Activated naive CD8-positive, alpha-beta T cell treated with anti-CD3 and anti-CD28 coated beads, Interleukin-2, amount 50 U/mL, for 24 hours (primary cell): ENCODE measurements at places on chromosomes 3 and 15.

GRCh38 chr3:23726811-23727548 lies 78.8 kb upstream of the UBE2E1 start:
- no peak for DNase-seq

DNA sequence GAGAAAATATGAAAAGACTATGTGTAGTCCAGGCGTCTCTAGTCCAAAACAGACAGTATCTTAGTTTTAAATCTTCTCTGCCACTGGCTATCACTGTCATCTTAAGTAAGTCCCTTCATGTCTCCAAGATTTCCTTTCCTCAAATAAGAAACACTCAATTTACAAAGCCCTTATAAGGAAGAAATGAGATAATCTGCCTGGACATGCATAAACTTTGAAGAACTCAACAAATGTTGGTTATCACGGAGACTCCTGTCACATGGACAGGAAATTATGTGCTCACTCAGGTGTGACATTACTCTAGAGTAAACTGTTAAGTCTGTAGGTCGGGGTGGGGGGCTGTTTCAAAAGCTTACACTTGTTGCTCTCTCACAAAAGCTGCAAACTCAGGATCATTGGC lies 91.9 kb downstream of the IMPG2 start:
- DNase-seq = no peak

DNA sequence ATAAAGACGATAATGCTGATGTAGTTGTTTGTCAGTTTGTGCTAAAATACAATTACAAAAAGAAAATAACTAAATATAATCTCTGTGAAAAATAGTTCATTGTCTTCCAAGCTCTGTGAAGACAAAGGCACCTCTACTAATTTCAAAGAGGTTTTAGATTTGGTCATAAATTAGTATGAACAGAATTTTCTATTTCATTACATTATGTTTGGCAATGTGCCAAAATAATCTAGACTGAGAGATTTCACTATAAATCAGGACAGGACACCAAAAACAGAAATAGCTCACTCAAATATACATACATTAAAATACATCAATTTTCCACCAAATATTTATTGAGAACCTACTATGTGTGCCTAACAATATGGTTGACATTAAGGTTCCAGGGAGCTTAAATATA lies 264.9 kb upstream of the CCDC54 start:
- no peak for DNase-seq

- DNase-seq = no peak
Measured at GRCh38 chr3:127065561-127066290, 82.8 kb downstream of the PLXNA1 start.

DNA sequence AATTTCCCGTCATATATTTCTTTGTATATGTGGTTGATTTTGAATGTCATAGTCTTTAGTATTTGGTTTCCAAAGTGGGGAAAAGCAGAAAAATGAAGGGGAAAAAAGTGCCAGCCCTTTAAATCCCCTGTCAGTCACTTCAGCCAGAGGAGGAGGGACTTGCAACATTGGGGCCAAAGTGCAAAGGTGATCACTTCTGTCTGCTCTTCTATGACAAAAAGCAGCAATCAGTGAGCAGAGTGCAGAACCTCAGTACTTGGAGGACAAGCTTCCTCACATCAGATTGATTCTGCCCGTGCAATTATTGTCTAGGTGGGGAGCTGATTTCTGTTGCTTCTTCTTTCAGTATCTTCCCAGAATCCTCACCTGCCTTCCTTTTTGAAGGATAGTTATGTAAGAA lies 60.0 kb downstream of the STT3B start:
- no peak for DNase-seq

DNA sequence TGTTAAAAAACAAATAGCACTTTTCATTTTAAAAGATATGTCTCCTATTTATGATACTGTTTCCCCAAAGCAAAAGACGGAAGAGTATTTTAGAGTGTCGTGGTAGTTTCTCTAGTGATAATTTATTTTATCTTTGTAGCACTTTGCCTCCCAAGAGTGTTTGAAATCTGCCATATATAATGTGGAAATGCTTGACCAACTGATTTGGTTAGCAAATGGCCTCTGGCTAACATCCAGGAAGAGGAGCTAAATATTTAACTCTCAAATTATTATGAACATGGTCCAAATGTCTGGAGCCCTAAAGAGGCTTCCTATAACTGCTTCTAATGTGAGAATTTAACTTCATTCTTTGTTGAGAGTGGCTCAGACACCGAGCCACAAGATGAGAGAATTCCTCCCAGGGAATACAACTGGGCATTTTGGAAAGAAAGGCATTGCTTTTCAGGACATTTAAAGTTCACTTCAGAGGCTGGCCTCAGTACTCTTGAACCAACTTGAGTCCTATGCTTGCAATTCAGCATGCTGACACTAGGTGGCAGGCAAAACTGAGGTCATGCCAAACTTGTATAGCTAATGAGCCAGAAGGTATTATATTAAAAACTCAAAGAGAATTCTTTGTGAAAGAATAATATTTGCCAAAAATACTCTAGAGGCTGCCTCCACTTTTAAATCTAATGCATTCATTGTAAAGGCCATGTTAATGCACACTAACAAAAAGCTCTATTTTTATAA lies 104.5 kb downstream of the RARB start:
- peak; percentile 44 for DNase-seq

DNA sequence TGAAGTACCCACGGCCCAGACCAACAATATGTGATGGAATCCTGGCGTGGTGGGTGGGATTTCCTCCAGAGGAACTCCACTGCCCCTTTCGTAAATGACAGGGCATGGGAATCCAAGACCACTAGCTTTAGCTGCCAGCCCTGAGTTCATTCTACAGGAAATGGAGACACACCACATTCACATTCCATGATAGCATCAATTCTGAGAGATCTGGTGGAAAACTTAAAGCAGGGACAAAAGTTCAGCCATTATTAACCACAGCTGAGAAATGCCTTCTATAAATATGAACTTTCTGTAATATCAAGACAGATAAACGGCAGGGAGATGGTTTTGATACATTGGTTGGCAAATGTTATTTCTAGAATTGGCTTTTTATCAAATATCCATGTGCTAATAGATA lies 98.2 kb downstream of the FBN1 start:
- DNase-seq = no peak

DNA sequence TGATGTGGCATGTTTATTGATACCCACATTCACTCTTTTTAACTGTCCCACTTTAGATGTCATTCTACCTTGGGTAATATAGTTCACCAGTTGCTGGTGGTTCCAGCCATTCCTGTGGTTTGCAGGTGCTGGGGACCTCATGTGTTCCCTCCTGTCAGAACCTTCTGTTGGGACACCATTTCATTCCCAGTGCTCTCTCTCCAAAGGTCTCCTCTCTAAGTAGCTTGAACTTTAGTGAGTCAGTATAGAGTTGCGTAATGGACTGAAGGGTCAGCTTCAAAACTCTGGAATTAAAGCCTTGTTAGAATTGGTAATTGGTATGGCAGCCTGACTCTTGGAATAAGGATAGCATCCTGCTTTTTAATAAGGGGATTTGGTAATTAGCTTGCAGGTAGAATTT lies 108.5 kb downstream of the PLCL2 start:
- DNase-seq = no peak

- no peak for DNase-seq
Measured at GRCh38 chr15:45855907-45856579, 221.2 kb downstream of the SQOR start.

DNA sequence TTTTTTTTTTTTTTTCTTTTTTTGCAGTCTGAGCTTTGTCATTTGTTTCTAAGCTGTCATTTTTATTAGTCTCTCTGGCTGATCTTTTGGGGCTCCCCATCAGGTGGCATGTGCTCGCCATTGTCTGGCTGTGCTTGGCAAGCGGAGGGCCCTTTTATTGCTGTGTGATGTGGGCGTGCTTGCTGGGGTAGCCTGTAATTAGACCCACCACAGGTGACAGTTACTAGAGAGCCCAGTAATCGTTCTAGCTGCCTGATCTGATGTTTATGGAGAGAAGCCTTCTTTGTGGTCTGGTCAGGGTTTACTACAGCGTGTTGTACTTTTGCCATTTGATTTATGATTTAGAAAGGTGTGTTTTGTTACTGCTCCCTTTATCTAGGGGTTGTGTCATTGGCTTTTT lies 179.9 kb downstream of the MCTP2 start:
- DNase-seq = no peak

DNA sequence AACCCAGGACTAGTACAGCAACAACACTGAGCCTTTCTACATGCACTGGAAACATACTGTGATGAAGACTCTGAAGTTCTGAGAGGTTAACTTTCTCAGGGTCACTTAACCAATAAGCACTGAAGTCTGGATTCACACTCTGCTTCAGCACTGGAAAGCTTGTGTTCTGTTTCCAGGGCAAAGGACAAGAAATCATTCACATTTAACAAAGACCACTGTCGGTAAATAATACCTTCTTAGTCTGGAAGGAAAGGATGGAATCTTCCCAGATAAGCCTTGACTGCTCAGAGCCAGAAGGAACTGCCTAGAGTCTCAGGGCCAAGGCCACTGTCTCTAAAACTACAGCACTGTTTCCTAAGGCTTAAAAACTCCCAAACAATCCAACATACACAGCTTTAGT lies 4.3 kb upstream of the GLYCTK start:
- no peak for DNase-seq

GRCh38 chr15:41838400-41838897 lies at the start of gene PLA2G4B:
PLA2G4B (plus strand) TSS chr15:41838847; CDS start chr15:41838914, 67 bp downstream.
- DNase-seq = no peak

DNA sequence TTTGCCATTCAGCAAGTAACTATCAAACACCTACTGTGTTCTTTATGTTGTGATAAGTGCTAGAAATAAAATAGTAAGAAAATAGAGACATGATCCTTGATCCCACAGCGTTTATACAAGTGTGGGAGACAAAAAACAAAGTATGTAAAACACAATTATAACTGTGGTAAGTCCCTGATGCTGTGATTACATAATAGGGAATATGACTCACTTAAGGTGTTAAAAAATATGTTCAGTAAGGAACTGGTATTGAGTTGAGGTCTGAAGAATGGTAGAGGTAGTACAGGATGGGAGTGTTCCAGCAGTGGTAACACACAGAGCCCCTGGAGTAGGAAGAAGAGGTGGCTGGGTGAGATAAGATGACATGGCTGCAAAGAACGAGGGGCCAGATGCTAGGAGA lies 132.1 kb upstream of the TMC3 start:
- no peak for DNase-seq

DNA sequence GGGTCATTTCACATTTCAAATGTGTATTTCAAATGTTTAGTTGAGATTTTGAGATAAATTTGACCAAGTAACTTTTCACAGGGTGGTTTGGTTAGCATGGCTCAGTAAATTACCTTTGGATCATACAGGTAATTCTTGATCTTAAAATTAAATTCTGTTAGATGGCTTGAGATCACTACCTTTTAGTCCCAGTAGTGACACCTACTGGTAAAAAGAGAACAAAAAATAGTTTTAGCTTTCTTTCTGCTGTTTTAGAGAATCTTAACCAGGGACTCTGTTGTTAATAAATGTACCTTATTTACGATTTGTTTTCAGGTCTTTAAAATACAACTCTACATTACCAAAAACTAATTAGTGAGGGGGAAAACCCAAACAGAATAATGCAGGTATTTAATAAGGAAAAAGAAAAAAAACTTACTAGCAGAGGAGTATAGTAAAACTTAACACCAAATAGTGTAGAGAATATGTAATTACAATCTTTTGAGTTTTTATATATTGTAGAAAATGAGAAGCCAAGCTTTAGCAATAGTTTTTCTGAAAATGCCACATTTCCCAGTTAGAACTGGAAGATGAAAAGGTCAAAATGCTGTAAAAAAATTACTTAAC lies 620.3 kb upstream of the AGTR1 start:
- no peak for DNase-seq

- no peak for DNase-seq
Measured at GRCh38 chr15:49815526-49815925, 194.7 kb downstream of the DTWD1 start.

DNA sequence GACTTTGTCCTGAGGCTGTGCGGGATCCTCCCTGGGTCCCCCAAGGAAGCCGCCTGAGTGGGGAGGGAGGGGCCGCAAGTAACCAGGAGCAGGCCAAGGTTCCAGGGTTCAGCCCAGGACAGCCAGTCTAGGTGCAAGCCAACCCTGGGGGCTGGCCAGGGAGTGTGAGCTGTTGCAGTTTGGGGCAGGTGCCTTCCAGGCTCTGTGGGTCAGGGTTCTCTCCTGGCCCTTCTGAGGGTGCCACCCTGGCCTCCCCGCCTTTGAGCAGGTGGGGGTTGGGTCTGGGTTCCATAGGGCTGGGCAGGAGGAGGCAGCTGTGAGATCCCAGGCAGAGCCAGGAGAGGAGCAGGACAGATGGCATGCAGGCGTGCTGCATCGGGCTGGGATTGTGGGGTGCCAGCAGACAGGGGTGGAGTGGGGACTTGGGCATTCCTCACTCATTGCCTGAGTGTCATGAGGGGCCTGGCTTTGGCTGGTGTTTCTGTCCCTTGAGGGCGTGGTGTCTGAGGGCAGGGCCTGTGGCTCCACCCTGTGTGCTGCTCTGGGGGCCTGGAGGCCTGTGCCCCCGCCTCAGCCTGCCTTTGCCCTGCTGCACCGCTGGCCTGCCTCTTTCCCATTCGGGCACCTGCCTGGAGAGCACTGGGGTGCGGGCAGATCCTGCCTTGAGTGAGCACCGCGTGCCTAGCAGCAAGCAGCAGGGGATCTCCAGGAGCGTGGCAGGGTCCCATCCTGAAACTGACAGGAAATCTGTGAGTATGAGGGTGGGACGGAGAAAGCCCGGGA lies 18.4 kb downstream of the KLF13 start:
- DNase-seq = peak; percentile 70

DNA sequence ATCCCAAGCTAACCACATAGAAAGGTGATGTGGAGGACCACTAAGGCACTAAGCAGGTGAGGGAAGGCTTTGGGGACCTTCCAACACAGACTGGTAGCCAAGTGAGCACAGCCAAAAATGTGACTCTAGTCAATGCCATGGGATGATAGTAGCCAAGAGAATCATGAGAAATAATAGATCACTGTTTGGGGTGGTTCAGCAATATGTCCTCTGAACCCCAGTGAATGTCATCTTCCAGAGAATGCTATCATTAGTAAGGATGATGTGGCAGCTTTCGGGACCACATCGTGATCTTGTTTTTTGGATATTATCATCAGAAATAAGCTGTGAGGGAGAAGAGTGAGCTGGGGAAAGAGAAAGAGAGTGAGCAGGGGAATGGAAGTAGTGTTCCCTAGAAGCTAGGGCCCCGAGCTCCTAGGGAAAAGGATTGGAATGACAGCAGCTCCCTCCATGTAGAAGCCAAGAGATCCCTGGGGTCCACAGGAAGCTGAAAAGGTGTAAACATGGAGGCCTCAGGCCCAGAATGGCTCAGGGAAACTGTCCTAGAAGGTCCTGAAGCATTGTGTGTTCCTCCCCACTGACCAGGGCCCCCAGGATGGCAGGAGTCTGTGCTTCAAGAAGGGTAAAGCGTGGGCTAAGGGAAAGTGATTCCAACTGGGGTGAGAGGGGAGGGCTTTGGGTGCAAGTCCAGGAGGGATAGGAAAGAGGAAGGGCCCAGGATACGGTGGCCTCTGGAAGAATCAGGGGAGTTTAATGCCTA lies 56.6 kb upstream of the KLF13 start:
- peak; percentile 0 for DNase-seq
